ENCODE measurements at places on chromosomes 13 and 19.

- DNase-seq = no peak
Measured at GRCh38 chr13:51688937-51689662, 104.8 kb downstream of the WDFY2 start.

DNA sequence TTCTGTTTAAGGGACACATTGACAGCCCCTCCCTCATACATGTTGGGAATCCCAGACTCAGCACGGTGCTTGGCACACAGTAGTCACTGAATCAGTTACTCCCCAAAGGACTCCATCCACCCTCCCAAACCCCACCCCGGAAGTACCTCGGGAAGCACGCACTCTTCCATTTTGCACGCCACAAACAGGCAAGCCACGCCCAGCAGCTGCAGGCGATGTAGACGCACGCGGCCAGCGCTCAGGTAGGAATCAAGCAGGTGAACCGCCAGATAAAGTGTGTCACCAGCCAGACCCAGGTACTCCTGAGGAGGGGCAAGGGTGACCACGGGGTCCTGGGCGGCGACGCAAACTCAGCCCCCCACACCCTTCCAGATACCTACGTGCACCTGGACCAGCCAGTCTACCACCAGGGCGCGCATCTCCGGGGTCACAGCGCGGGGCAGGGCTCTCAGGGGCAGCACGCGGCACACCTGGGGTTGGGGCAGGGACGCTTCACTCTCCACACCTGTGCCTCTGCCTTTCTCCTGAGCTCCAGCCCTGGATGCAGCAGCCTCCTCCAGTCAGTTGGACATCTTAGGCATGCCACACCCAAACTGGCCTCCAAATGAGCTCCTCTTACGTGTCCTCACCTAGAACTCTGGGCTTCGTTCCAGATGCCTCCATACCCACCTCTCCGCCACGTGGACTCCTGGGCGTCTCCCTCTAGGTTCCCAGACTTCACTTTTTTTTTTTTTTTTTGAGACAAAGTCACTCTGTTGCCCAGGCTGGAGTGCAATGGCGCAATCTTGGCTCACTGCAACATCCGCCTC lies 1.9 kb downstream of the CCNP start:
- no peak for DNase-seq

DNA sequence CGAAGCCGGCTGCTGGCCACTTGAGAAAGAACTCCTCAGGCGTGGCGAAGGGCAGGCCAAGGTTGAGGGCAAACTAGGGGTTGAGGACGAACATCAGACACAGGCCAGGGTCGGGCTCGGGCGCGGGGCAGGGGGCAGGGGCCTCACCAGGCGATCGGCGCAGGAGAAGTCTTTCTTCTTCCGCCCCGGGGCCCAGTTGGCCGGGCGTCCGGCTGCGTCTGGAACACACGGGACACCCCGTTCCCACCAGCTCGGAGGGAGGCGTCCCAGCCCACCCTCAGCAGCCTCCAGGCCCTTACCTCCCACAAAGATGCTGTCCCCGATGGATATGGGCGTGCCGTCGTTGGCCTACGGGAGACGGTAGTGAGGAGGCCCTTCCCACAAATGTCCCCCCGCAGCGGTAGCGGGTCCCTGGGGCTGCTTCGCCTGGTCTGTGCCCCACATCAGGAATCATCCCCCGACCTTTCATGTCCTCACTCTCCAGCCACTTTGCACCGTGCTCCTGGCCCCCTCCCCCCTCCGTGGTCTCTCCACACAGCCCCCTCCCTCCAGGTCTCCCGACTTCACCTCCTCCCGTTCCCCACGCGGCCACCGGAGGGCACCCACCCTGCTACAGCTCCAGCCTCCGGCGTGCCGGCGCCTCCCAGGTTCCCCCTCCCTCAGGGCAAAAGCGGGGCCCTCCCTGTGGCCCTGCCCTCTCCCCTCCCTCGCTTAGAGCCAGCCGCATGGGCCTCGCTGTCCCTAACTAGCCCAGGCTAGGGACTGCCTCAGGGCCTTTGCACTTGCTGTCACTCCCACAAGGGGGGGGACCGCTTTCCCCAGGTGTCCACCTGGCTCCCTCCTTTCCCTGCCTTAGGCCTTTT lies 4.8 kb downstream of the PNKP start:
- no peak for DNase-seq

DNA sequence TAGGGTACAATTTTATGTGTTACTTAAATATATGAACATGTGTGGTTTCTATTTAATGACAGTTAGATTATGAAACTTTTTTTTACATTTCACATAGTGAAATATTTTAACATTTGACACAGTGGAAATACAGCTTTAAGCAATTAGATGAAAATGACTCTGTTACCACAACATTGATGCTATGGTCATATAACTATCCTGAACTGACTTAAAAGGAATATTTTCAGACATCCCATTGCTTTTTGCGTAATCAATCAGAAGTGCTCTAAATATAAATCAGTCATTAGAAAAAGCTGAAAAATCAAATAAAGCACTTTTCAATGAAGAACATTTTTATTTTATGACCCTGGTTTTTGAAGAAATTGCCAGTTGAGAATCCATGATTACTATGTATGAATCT lies 80.3 kb downstream of the UFM1 start:
- DNase-seq = no peak

DNA sequence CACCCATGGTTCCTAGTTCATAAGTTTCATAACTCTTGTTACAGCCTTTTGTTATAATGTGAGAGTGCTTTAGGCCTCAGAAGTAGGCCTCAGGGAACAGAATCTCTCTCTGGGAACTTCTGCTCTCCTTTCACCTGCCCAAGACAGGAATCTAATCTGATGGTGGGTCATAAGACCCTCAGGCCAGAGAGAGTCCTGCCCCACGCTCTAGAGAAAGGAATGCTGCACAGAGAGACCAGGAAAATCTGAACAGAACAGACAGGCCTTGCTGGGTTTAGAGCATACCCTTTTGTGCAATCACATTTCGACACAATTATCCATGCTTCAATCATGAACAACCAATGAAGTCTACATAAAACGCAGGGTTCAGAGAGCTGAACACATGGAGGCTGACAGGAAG lies 3.4 kb upstream of the DIAPH3 start:
- no peak for DNase-seq

DNA sequence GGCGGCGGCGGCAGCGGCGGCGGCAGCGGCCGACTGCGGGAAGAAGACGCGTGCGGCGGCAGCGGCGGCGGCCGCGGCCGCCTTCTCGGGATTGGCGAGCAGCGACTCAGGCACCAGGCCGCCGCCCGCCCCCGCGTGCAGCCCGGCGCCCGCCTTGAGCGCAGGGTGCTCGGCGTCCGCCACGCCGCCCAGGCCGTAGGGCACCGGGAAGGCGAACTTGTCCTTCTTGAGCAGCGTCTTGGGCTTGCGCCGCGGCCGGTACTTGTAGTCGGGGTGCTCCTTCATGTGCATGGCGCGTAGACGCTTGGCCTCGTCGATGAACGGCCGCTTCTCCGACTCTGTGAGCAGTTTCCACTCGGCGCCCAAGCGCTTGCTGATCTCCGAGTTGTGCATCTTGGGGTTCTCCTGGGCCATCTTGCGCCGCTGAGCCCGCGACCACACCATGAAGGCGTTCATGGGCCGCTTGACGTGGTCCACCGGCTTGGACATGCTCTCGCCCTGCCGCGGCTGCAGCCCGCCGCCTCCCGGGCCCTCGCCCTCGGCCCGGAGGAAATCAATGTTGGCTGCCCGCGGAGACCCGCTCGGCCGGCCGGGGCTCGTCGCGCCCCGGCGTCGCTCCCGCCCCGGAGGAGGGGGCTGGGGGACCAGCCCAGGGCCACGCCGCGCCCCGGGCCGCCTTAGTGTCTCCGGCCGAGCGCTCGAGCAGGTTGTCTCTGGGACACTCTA lies 621 bp downstream of the SOX21 start:
- DNase-seq = no peak

All from stimulated activated CD4-positive, alpha-beta T cell treated with anti-CD3 and anti-CD28 coated beads, TNF-alpha, amount 100 ng/mL, for 1 hour (primary cell).